ENCODE measurements at places on chromosomes 4 and X.

GRCh38 chr4:7158991-7159390 is 33.3 kb upstream of the SORCS2 start:
- no peak for DNase-seq

DNA sequence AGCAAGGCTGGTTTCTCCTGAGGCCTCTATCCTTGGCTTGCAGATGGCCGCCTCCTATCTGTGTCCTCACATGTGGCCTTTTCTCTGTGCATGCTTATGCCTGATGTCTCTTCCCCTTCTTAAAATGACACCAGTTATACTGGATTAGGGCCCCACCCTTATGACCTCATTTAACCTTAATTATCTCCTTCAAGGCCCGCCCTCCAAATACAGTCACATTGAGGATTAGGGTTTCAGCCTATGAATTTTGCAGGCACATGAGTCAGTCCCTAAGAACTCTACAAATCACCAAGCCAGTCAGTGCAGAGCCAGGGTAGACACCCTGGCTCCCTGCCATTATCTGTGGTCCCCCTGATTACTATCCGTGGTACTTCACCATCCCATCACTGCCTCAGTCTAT is 51.6 kb downstream of the MAML3 start:
- peak; percentile 96 for DNase-seq

- DNase-seq, result no peak
Observed at GRCh38 chr4:6901669-6902317, 7.8 kb upstream of the TBC1D14 start.

DNA sequence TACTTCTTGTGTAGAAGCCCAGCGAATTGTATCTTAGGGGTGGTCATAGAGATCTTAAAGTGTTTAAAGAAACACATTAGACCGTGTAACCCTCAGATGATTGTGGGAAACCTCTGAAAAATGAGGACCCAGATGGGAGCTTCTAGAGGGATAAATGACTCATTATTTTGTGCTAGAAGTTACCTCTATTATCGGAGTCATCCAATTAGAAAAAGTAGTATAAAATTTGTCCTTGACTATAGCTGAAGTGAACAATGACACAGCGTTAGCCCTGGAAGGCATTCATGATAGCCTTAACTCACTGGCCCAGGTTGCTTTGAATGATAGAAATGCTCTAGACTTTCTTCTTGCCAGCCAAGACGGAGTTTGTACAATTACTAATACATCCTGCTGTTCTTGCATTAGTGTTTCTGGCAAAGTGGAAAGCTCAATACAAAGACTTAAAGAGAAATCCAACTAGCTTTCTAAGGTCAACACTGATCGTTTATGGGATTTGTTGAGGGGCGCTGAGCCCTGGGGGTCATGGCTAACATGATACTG is 178.9 kb upstream of the VEGFC start:
- no peak for DNase-seq

- DNase-seq, result no peak
Observed at GRCh38 chrX:139085404-139085803, 373.9 kb upstream of the FGF13 start.

GRCh38 chr4:114028071-114028470 is 48.6 kb upstream of the ARSJ start:
- no peak for DNase-seq

Measured in HT1080 (cell line).